ENCODE measurements at places on chromosomes 5 and 9.

GRCh38 chr9:136979769-136980587 lies 2.7 kb downstream of the PTGDS start:
- DNase-seq, result no peak

- DNase-seq, result no peak
These were observed 180.9 kb downstream of the NR3C1 start for GRCh38 chr5:143222287-143223231.

GRCh38 chr9:27338527-27338903 lies 41.6 kb upstream of the EQTN start:
- DNase-seq, result no peak

DNA sequence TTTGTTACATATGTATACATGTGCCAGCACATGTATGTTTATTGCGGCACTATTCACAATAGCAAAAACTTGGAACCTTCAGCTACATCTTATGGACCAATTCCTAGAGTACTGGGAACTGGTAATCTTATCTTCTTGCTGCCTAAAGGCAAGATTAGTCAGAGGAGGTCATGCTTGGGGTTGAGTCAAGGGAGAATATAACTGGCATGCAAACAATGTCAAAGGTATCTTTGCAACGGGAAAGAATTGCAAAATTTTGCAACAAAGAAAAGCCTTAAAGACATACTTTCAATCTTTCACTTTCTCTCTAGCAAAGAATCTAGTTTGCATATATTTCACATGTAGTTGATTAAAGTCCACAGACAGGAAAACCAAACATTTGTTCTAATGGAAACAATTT lies 145.2 kb downstream of the EDIL3 start:
- DNase-seq, result no peak

- DNase-seq, result no peak
These were observed 132.2 kb upstream of the ASTN2 start for GRCh38 chr9:117546894-117547678.

DNA sequence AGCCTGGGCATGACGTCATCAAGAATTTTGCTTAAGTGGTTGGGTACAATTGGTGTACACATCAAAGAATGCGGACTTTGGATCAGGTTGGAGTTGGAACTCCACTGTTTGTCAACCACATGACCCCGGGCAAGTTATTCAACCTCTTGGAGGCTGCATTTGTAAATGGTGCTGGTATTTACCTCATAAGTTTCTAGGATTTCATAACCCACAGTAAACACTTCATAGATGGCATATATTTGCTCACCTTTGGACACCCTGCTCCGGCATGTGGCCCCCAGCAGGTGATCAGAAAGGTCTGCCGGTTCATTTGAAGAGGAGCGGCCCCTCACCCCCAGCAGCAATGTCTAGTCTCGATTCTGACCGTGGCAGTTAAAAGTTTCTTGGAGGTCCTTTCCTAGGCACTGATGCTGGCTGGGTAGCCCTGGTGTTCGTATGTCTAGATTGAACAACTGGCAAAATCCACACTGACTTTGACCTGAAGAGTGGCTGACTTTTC lies 60.6 kb downstream of the IL6ST start:
- no peak for DNase-seq

DNA sequence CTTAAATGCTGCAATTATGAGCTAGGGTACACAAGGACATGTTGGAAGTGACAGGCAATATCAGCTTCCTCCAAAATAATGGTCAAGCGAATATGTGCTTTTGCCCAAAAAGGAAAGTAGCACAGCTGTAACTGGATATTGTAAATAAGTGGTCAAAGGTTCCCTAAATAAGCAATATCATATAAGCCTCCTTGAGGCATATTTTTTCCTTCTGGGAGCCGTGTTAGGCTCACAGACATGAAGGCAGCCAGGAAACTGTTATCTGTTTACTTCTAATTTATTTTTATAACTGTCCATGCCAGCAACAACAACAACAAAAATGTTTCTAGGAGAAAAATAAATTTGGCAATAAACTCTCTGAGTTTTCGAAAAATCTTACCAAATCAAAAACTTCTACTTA lies 648.3 kb downstream of the PDE4D start:
- DNase-seq, result no peak

DNA sequence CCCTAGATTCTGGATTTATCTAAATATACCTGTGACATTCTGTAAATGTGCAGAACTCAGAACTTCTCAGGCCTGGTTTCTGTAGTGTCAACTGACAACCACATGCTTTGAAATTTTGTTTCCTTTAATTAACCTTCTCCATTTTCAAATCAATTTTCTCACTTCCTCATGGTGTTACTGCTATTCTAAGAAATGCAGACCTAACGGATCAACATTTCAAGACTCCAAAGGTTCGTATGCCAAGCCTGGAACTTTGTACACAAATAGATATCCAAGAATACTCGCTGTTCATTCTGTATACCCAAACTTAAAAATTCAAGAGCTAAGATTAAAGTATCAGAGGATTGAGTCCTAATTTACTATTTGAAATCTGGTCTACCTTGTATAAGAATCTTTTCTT lies 88.1 kb downstream of the SLC24A2 start:
- no peak for DNase-seq

DNA sequence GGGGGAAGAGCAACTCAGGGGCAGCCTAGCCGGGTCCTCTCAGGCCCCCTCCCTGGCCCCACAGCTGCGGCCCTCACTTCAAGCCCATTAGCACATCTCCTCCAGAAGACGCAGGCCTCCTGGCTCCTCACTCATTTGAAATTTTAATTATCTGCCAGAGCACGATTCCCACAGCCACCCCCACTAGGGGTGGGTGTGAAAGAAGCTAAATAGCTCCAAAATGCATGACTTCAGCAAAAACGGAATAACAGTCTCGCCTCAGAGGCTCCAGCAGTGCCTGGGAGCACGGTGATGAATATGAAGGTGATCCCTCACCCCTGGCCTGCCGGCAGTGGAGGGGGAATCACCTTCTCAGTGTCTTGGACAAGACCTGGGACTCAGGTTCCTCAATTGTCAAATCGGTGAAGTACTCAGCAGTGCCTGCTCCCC lies 61.1 kb upstream of the HRH2 start:
- DNase-seq, result no peak

GRCh38 chr9:100884518-100884917 lies 144.0 kb upstream of the PLPPR1 start:
- no peak for DNase-seq

GRCh38 chr9:113888976-113889375 lies 12.9 kb downstream of the ZNF618 start:
- DNase-seq, result no peak

GRCh38 chr5:77355080-77355479 lies 137.0 kb downstream of the WDR41 start:
- no peak for DNase-seq

GRCh38 chr5:105259581-105260217 lies 1697.1 kb upstream of the NUDT12 start:
- DNase-seq, result no peak

DNA sequence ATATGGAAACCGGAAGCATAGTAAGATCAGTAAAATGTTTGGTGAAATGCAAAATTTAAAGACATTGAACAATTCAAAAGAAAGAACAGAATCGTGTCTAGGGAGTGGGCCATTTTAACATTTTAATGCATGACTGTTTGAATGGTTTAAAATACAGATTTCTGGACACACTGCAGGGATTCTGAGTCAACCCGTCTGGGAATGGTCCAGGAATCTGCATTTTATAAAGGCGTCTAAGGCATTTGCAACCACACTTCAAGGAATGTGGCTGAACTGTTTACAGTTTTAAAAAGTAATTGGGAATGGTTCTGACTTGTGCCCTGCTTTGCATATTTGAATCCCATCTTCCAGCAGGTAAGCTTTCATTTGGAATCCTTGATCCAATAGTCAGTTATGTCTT lies 811.7 kb upstream of the WWC1 start:
- no peak for DNase-seq

- no peak for DNase-seq
These were observed 155.6 kb upstream of the RASEF start for GRCh38 chr9:83218411-83219090.

GRCh38 chr5:50646591-50646990 lies 19.8 kb upstream of the PARP8 start:
- DNase-seq, result no peak

- no peak for DNase-seq
These were observed 71.2 kb downstream of the UNC13B start for GRCh38 chr9:35232867-35233544.

- no peak for DNase-seq
These were observed 8.0 kb downstream of the EGFL7 start for GRCh38 chr9:136670576-136671253.

GRCh38 chr5:8196061-8196460 lies 327.1 kb downstream of the MTRR start:
- no peak for DNase-seq

GRCh38 chr9:89008744-89009545 lies 17.7 kb downstream of the S1PR3 start:
- DNase-seq, result no peak

- DNase-seq, result no peak
These were observed 10.5 kb downstream of the GPBP1 start for GRCh38 chr5:57184322-57184721.

DNA sequence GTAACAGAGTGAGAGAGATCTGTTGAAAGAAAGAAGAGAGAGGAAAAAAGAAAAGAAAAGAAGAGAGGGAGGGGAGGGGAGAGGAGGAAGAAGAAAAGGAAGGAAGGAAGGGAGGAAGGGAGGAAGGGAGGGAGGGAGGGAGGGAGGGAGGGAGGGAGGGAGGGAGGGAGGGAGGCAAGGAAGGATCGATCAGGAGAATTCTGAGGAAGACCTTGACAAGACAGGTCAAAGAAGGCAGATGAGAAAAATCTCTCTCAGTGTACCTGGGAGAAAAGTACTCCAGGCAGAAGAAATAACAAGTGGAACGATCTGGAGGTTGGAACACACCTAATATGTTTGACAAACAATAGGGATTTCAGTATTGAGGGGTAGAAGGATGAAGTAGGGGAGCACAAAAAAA lies 64.6 kb upstream of the SUSD1 start:
- DNase-seq, result no peak

DNA sequence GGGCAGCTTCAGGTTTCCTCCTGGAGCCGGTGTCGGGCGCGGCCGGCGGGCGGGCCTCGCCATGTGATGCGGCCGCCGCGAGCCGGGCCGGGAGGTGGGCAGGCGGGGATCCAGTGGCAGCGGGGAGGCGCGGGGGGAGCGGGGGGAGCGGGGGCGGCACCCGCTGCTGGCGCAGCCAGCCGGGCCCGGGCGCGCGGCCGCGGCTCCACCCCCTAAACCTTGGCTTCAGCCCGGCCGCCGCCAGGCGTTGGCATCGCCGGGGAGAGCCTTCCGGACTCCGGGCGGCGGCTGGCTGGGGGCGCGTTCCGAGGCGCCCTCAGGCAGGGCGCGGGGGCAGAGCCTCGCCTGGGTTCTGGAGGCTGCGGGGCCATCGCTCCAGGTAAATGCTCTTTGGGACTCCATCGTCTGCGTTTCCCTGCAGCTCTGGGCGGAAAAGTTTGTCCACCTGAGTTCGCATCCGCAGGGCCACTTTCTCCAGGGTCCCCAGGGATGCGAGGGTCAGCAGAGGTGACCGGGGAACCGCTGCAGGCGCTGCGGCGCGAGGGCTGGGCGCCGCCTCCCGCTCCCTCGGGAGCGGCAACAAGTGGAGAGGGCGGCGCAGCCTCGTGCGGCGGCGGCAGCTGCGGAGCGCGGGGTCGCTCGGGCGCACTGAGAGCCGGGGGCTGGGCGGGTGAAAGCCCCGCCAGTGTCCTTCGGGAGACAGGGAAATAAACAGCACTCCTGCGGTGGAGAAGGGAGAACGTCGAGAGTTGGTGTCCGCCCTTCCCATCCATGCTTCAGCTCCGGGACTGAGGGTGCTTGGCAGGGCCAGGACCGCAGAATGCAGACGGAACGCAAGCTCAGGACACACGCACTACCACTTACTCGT lies at the start of gene ARHGEF28:
TSS of gene ARHGEF28 (plus strand) at position 253 of the 868 bp plus-strand sequence. CDS start 58,656 bp downstream, outside the sequence.
- DNase-seq, result no peak

DNA sequence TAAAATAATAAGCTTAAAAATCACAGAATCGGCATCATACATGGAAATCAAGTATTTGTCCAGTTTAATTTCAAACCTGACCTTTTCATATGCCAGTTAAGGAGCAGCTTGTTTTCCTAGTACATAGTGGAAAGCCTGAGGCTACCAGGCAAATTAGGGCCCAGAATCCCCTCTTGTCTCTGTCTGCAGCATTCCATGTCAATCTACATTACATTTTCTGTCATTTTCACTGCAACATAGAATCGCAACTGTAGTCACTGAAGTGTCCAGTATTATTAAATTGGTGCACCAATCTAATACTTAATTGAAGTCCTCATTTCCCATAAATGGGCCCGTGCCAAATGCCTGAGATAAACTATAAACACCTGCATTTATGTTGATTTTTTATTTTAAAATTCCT lies 1352.2 kb upstream of the ACO1 start:
- no peak for DNase-seq

- no peak for DNase-seq
These were observed 142.5 kb upstream of the RETREG1 start for GRCh38 chr5:16759147-16759773.

- peak; percentile 68 for DNase-seq
These were observed at the start of gene CD14 for GRCh38 chr5:140633021-140633471. Gene CD14 (minus strand): TSS chr5:140633175. CDS start chr5:140633071, 104 bp downstream.

- no peak for DNase-seq
These were observed 41.4 kb upstream of the IFNK start for GRCh38 chr9:27482709-27483108.

- DNase-seq, result no peak
These were observed 11.4 kb downstream of the JADE2 start for GRCh38 chr5:134536876-134537275.

DNA sequence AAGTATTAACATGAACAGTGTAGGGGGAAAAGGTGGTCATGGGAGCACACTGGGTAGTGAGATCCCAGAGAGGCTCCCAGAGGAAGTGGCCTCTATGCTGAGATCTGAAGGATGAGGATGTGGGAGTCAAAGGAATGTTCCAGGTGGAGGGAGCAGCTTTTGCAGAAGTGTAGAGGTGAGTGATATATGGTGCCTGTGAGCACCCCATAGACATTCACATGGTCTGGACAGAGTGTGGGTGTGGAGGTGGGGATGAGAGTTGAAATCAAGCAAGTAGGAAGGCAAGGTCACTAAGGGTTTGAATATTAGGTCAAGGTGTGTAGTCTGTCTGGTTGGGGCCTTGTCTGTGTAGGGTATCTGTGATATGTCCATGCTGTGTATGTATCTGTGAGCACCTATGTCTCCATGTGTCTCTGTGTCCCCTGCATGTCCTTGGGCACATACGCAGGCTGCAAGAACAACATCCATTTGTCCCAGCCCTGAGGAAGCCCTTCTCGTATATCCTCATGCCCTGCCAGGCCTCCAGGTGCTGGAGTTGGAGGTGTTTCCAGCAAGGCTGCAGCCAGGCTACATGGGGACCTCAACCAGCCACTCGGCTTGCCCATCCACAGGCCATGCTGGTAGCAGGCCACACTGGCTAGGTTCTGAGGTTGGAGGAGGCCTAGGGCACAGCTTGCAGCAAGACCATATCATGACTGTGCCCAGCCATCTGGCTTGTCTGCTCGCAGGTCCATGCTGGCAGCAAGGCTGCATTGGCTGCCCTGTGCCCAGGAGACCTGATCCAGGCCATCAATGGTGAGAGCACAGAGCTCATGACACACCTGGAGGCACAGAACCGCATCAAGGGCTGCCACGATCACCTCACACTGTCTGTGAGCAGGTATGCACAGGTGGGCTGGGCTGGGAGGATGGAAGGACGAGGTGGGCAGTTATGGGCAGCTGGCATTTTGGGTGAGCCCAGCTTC lies 4.7 kb downstream of the PDLIM4 start:
- no peak for DNase-seq

GRCh38 chr5:138349852-138350562 lies 2.5 kb upstream of the KDM3B start:
- no peak for DNase-seq

Measured in foreskin melanocyte (primary cell).